Stimulated activated CD4-positive, alpha-beta T cell treated with anti-CD3 and anti-CD28 coated beads, Interleukin-4, amount 100 ng/mL, for 48 hours (primary cell): ENCODE measurements at places on chromosomes 11 and 22.

GRCh38 chr11:87356428-87356827, 318.7 kb downstream of the TMEM135 start:
- DNase-seq = no peak

- DNase-seq = no peak
These were observed 40.5 kb downstream of the KREMEN1 start for GRCh38 chr22:29113319-29113718.

GRCh38 chr11:71843858-71844257, 10.9 kb downstream of the DEFB108B start:
- no peak for DNase-seq

- DNase-seq = no peak
These were observed 9.8 kb downstream of the YAP1 start for GRCh38 chr11:102119997-102120396.

- no peak for DNase-seq
These were observed 103.8 kb downstream of the FAM168A start for GRCh38 chr11:73493956-73494598.

GRCh38 chr22:17956630-17957029, 67.7 kb downstream of the MICAL3 start:
- DNase-seq = no peak

- DNase-seq = no peak
These were observed 297.1 kb downstream of the ETS1 start for GRCh38 chr11:128290106-128290840.

DNA sequence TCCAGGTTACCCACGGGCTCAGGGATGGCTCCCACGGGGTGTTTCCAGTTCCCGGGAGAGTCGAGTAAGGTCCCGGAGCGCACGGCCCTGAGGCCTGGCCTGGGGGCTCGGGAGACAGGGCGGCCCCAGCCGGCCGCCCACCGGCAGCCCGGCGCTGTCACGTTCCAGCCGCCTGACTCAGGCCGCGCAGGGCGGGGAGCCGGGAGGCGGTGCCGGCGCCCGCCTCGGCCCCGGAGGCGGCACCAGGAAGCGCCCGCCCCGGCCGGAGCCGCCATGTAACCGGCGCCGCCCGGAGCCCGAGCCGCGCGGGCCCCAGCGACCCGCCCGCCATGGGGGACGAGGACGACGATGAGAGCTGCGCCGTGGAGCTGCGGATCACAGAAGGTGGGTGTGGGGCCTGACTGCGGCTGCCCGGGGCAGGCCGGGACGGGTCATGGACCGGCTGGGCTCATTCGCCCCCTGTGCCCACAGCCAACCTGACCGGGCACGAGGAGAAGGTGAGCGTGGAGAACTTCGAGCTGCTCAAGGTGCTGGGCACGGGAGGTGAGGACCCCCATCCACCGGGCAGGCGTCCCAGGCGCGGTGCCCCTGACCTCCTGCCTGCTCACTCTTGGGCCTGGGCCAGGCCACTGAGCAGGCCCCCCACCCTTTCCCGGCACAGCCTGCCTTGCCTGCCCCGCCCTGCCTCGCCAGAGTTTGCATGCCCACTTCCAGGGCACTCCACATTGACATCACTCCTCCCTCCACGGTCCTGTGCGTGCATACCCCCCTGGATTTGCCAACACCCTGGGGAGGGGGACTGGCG, at the start of gene RPS6KA4:
TSS of gene RPS6KA4 (plus strand) at position 256 of the 805 bp plus-strand sequence. CDS start at position 330, 74 bp downstream.
- DNase-seq = no peak

GRCh38 chr22:30694640-30695350, at the start of gene OSBP2:
Gene OSBP2, plus strand, starts transcription at chr22:30694874. Its CDS starts 36 bp downstream, at chr22:30694910.
- no peak for DNase-seq

DNA sequence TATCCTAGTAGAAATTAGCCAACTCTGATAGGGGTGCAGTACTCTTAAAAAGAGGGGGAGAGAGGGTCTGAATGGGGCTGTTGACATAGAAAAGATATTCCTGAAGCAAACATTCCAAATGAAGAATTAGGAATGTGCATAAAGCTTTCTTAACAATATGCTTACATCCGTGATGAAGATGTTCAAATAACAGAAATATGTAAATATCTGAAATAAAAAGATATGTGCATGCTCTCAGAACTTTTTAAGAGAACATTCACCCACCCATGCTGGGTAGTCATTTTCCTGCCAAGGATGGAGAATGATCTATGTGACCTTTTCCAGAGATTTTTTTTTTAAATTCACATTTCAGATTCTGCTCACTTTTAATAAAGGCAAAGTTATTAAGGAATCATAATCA, 80.6 kb downstream of the GRIA4 start:
- no peak for DNase-seq

GRCh38 chr22:23632178-23632577, at the start of gene DRICH1:
Gene DRICH1, minus strand, starts transcription at chr22:23632321. Its CDS starts 298 bp downstream, at chr22:23632023.
- no peak for DNase-seq

- no peak for DNase-seq
These were observed 25.0 kb downstream of the USP35 start for GRCh38 chr11:78213526-78214330.

- DNase-seq = no peak
These were observed 121.7 kb upstream of the ZBED5 start for GRCh38 chr11:10979529-10979928.

DNA sequence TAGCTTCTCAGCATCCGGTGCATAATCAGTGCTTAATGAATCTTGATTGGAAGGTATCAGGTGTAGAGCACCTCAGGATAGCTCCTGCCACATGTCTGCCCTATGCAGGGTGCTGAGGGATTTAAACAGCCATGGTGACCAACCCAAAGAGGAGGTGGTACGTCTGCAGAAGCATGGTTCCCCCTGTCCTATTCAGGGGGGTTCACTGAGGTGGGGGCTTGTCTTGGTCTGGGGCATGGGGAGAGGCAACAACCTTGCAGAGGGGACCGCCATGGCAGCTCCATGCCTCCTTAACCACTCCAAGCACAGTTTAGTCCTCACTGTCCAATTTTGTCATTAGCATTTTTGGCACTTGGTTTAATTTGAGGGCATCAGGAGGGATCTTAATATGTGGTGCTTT, 24.9 kb downstream of the UBE2L3 start:
- no peak for DNase-seq

GRCh38 chr11:86219311-86220193, 25.0 kb upstream of the EED start:
- no peak for DNase-seq

DNA sequence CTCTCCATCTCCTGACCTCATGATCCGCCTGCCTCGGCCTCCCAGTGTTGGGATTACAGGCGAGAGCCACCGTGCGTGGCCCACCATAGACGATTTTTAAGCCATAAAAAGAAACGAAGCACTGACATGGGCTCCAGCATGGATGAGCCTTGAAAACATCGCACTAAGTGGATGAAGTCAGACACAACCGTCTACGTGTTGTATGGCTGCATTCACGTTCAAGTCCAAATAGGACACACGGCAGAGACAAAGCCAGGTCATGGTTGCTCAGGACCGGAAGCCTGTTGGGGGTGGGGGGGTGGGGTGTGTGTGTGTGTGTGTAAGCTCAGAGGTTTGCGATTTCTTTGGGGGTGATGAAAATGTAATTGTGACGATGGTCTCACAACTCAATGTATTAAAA, 10.0 kb downstream of the RRP7A start:
- no peak for DNase-seq

GRCh38 chr11:123231256-123231655, 36.2 kb upstream of the CLMP start:
- DNase-seq = no peak

DNA sequence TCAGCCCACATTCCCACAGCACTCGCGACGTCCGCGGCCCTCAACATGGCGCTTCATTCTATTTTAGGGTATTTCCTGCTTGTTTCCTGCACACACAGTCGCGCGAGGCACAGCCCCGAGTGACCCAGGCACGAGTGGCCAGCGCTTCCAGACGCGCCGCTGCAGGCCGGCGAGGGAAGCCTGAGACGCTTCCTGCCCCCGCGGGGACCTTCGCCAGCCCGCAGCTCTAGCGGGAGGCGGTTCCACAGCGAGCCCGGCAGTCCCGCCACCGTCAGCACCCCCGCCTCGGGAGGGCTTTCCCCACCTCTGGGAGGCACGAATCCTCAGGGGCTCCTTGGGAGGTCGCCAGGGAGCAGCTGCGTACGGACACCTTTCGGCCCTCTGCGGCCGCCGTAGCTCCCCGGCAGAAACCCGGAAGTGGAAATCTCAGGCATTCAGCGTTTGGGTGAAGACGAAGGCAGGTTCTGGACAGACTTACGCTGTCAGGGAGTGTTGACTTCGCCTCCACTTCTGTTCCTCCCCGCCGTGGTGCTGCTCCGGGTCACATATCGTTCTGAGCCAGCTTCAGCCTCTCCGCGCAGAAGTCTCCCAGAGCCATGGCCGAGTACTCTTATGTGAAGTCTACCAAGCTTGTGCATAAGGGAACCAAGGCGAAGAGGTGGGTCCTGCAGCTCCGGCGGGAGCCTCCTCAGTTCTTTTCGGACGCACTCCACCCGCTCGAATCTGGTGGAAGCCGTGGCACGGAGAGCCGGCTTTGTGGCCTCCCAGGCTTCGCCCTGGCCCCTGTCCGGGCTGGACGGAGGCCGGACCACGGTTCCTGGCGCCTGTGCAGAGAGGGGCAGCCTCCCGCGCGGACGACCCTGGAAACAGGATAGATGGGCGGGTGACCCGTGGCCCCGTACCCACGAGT, 2925.9 kb upstream of the OR11H1 start:
- DNase-seq = no peak

DNA sequence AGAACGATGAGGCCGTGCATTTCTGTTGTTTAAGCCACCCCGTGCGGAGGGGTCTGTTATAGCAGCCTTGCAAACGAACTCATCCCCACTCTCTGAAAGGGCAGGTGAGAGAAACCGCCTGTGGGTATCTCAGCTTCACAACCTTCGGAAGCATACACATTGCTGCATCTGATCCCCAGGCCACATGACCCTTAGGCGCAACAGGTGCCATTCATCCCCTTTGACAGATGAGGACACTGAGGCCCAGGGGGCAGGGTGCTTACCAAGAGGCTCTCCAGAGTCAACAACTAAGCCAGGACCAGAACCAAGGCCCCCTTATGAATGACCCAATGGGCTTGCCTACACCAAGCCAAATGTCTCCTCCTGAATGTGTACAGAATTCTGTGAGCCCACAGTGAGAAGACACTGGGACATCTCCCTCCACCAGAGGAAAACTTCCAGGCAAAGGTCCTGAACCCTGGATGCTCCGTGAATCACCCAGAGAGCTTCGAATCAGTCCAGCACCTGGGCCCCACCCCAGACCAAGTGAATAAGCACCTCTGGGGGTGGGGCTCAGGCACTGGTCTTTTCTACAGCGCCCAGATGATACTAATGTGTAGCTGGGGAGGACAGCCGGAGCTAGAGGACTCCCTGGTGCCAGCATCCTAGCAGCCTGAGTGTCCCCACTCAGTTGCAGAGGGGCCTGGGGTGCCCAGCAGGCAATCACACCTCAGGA, 83.2 kb downstream of the BUD13 start:
- DNase-seq = no peak

GRCh38 chr11:5242208-5242607, 7.4 kb downstream of the HBG1 start:
- no peak for DNase-seq

- no peak for DNase-seq
These were observed 62.5 kb downstream of the FEZ1 start for GRCh38 chr11:125433454-125434121.

DNA sequence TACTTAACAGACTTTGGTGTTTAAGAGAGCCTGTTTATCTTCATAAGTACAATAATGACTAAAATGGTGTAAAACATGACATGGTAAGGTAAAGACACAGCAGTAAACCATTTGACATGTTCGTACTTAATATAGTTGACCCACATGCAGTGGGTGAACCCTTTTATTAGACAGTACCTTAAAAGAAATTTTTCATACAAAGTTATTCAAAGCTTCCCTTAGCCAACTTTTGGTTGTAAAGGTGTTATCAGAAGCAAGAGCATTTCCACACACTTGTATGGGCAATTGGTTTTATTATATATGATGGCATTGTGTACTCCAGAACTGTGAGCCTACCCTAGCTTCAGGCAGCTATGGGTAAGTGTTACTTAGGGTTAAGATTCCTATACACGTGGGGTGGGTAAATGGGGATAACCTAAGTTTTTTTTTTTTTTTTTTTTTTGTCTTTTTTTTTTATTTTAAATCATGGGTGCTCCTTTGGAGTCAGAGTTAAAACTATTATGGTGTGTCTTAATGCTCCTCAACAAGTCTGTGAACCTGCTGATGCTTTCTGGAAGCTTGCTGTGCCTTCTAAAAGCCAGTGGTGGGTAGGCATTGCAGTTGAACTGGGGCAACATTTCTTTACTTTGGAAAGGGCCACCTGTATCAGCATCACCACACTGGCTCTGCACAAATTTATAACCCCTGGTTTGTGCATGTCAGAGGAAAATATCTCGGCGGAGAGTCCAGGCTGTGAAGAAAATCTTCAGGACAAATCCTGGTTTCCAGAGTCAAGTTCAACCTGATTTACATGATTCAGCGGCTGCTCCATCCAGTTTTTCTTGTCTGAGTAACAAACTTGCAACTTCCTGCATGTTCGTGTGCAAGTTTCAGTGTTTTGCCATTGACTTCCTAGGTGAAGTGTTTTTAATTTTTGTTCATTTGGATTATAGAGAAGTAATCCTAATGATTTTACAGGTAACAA, 3.3 kb downstream of the PCF11 start:
- DNase-seq = no peak

GRCh38 chr22:20867179-20868024, 8.6 kb downstream of the SNAP29 start:
- no peak for DNase-seq

DNA sequence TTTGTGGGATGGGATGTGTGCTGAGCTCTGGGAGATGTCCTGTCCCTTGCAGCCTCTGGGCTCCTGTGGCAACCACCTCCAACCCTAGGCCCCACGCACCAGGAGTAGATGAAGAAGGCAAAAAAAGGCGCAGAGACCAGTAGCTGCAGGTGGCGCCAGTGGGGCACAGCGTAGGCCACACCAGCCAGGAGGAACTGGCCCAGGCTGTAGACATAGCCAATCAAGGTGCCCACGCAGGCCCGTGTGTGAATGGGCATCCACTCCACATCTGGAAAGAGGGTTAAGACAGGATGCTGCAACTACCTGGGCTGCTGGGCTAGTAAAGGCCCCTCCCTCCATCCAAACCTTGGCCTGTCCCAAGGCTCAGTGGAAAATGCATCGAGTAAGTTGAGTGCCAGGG, 3.0 kb downstream of the SLC22A6 start:
- no peak for DNase-seq

- DNase-seq = no peak
These were observed 5.6 kb downstream of the PEX26 start for GRCh38 chr22:18083406-18083805.

DNA sequence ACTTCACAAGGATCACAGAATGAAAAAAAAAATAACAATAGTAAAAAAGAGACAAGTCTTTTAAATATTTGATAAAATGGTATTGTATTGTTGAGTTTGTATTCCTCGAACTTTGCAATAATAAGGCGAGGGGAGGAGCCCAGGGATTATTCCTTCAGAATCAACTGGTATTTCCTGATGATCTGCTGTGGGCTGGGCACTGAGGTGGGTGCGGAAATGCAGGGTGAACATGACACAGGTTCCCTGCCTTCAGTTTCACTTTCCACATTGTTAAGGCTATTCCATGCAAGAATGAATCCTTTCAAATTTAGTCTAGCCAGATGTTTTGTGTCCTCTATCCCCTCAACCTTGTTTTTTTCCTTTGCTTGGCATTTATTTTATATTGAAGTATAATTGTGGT, 2.1 kb upstream of the EIF3M start:
- DNase-seq = no peak
